ENCODE measurements at places on chromosomes 6 and 20.
A peak's percentile ranks its signal among the peaks of the same experiment; 100 is the strongest.

DNA sequence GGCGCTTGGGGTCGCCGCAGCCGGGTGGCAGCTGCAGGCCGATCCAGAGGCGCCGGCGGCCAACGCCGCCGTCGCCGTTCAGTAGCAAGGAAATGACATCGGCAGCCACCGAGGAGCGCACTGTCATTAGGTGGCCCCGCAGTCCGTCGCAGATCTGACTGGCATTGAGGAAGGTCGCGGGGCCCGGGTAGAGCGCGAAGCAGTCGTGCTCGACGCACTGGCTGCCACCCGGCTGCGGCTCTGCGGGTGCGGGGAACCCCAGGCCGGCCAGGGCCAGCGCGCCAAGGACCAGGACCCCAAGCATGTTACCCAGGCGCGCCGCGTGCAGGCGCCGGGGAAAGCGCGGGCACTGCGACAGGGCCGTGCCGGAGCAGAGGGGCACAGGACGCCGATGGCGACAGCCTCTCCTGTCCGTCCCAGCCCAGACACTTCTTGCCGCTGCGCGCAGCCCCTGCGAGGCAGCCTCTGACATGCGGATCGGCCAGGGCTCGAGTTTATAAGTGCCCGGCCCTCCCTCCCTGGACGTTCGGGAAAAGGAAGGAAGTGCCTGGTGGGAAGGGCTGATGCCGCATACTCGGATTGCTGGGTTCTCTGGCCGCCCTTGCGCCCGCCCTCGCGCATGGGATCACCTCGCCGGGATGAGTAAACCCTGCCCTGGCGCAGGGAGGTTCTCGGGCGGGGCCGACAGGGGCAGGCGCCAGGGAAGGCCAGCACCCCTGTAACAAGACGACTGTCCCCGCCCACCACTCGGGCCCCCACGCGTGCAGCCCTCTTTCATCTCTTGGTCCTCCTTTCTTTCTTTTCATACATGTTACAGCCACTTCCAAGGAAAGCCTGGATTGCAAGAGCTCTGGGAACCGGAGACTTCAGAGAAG is at the start of gene THBD:
TSS of gene THBD (minus strand) at position 472 of the 875 bp plus-strand sequence. CDS start at position 304, 168 bp downstream.
- DNase-seq: peak; percentile 64

DNA sequence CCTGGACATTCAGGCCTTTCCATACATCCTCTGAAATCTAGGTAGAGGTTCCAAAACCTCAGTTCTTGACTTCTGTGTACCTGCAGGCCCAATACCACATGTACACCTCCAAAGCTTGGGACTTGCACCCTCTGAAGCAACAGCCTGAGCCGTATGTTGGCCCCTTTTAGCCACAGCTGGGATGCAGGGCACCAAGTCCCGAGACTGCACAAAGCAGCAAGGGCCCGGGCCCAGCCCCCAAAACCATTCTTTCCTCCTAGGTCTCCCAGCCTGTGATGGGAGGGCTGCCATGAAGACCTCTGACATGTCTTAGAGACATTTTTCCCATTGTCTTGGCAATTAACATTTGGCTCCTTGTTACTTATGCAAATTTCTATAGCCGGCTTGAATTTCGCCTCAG is 107.4 kb upstream of the FRMD1 start:
- DNase-seq: no peak

DNA sequence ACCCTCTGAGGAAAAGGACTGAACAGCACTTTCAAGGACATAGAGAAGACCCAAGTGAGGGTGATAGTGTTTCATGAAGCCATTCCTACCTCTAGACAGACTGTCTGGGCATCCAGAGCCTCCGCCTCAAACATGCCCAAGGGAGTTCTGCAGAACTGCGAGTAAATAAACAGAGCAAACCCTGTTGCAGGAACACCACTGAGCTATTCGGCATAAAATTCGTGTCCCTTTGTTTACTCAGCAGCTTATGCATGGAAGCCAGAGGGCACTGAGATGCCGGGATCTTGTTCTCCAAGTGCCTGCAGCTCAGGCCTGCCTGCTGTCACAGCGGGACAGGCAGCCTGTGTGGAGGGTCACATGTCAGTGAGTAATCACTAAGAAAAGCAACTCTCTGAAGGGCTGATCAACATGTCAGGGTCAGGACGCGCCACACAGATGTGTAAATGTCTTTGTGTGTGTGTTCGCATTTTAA is 164.9 kb upstream of the HEY2 start:
- DNase-seq: peak; percentile 81

DNA sequence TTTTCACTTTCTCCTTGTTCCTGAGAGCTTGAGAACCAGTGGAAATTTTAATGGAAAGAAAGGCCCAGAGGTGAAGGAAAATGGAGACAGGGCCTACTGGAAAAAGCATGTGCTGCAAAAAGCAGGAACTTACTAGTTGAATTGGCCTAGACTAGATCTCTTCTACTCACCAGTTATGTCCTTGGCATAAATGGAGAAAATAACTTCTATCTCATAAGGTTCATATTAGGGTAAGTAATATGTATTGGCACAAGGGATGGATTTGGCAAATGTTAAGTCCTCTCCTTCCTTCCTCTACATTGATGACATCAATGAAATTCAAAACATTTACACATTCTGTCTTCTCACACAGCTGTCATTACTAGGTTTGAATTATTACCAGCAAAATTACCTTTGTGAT is 74.0 kb downstream of the NDUFAF5 start:
- DNase-seq: no peak

DNA sequence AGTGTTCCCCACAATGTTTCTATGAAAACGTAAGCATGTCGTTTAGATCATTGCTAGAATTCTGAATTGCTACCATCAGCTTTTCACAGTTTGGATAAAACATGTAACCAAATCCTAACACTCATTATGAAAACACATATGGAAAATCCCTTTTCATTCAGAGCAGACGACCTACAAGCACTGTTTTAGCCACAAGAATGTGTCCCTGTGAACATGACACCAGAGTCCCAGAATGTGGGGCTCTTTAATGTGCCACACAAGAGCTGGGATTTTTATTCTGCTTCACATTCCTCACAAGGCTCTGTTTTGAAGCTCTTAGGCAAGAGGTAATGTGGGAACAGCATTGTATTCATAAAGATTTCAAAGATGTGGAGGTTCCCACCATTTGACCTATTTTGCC is 141.1 kb upstream of the CITED2 start:
- DNase-seq: peak; percentile 49

DNA sequence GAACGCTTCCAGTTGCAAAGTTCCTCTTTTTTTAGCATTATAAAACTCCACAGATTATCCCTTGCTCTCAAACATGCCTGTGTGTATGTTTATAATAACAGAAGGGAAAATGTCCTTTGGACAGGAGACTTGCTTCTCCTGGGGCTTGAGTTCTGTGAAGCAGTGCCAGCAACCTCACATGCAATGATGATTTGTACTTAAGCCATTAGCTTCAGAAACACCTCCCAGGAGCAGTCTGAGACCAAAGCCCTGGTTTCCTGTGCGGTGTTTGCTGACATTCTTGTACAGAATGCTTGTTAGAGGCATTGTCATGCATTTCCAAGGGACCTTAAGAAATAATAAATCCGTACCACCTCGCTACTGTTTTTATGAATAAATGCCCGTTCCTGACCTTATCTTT is 752.8 kb downstream of the CBLN4 start:
- no peak for DNase-seq

DNA sequence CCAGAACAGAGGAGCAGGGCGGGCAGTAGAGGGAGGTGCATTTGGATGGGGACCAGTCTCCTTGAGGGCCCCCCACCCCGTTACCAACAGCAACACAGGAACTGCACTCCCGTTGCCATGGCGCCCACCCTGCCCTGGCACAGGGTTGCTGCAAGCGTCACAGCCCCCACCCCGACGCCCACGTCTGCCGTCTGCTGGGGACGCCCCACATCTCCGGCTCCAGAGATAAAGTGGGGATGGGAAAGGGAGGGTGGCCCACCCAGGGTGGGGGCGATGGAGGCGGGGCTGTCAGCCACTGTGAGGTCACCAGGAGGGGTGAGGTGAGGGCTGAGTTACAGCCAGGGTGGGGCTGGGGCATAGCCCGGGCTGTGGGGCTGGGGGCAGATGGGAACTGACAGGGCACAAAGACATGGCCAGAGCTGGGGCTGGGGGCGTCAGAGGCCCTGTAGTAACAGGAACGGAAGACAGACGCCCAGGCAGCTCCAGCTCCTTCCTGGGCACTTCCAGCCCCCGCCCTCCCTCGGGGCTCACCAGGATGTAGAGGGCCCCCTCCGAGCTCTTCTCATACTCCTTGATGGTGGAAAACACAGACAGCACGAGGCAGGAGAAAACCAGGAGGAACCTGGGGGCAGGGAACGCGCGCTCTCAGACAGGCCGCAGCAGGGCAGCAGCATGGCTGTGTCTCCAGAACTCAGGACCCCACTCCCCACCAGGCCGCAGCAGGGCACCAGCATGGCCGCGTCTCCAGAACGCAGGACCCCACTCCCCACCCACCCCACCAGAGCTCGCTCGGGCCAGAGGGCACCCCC is 26.0 kb downstream of the KCNQ2 start:
- no peak for DNase-seq

DNA sequence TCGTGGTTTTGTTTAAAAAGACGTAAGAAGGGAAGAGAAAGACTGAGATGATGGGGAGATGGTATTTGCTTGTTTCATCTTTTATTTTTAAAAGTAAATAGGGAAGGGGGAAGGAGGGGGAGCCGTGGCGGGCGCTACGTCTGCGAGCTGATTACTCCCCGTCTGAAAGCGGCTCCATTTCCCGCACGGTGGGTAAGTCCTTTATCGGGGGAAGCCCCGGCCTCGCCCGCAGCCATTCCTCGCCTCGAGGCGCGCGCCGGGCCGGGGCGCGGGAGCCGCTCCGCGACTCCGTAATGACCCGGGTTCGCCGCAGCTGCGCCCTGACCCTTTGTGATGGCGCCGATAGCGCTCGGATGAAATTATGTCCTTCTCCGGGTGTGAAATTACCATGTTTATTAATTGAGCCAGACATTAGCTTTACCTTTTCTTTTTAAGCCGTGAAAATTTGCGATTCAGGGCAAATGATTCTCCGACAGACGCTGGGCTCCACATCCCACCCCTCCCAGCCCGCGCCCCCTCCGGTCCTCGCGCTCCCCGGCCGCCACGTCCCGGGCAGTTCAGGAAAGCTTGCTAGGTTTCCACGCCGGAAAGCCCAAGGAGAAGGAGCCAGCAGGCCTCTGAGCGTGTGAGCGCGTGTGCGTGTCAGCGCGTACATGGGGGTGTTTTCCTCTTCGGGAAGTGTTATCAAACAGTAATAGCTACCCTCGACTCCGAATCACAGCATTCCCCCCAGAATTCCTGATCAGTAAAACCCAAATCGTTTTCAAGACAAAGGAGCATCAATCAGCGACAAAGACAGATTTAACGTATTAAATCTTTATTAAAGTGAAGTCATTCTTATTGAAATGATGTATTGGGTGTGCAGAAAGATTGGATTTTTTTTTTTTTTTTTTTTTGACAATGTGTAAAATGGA is 30.0 kb downstream of the TFAP2A start:
- no peak for DNase-seq

DNA sequence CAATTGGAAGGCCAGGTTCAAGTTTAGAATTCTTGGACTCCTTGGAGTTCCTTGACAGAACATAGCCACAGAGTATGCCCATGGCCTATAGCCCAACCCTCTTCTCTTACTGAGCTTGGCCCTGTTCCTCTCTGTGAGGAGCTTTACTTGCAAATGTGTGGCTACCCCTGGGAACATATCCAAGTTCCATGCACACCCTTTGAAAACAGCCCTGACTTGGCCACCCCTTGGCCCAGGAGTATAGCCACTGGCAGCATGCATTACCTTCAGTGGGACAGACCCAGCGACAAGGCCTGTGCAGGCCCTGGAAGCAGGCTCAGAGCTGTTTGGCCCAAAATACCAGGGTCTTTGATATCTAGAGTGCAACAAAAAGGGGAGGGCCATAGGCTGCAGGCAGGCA is 19.5 kb upstream of the MAS1 start:
- DNase-seq: no peak
